ENCODE measurements at places on chromosomes 2 and 18.

GRCh38 chr2:188787021-188787657, 187.0 kb upstream of the COL3A1 start:
- no peak for DNase-seq

GRCh38 chr2:54559593-54560145, 103.5 kb downstream of the SPTBN1 start:
- DNase-seq: peak; percentile 48

- no peak for DNase-seq
These were observed 70.0 kb downstream of the MYO3B start for GRCh38 chr2:170247882-170248393.

- peak; percentile 33 for DNase-seq
These were observed 157.5 kb upstream of the SESTD1 start for GRCh38 chr2:179422037-179422643.
